ENCODE measurements at places on chromosomes 6 and 20.

DNA sequence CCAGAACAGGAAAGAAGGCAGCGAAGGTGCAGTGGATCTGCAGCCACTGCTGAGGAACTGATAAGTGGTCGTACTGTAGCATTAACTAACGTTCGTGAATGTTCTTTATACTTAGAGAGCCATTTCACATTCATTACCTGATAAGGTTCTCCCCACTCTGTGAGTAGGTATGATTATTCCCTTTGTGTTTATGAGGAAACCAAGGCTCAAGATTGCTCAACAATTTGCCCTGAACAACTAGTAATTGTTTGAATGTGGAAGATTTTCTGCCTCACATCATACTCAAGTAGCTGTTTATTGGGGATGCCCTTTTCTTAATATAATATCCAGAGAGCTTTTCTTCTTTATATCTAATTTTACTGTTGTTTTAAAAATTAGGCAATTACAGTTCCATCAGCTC is 24.9 kb upstream of the ELOVL5 start:
- no peak for DNase-seq

GRCh38 chr6:43710576-43710975 is 23.0 kb upstream of the MRPS18A start:
- no peak for DNase-seq

DNA sequence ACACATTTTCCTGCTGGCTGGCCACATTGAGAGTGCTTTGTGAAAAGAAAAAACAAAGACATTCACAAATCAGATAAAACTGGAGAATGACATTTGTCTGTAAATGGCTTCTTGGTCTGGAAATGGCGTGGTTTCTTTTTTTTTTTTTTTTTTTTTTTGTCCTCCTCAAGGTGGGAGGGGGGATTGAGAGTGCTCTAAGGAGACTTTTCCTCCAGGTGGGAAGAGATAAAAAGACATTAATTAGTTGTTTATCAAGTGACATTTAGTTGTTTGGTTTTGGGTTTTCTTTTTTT is 40.4 kb downstream of the GNAS start:
- DNase-seq = no peak

- no peak for DNase-seq
Measured at GRCh38 chr6:5619249-5619648, 357.9 kb downstream of the FARS2 start.

DNA sequence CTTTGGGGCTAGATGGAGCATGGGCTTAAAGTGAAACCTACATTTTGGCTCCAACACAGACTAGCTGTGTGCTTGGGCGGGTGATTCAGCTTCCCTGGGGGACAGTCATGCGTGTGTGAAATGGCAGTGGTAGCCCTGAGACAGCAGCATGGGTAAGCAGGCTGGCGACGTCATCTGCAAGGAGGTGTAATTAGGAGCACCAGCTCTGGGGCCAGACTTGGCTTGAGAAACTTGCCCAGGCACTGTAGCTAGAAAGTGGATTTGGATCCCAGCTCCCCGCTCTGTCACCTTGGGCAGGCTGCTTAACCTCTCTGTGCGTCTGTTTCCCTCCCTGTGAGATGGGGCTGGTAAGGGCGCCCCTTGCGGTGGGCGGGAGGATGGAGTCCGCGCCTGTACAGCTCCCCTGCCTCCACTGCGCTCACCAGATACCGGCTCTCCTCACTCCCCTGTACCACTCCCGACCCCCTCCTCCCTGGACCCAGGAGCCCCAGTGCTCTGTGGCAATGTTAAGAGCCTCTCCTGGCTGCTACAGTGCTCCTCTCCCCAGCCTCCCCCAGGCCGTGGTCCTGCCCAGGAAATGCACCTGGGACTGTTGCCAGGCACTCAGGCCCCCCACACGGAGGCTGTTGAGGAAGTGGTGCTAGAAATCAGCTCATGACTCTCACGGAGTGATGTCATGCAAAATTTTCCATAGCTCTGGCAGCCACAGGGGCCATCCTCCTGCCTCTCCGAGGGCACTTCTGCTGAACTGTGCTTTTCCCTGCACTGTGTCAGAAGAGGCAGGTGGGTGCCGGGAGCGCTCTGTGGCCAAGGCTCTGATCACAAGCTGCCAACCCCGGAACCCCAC is 44.6 kb downstream of the SYNJ2 start:
- peak; percentile 89 for DNase-seq

DNA sequence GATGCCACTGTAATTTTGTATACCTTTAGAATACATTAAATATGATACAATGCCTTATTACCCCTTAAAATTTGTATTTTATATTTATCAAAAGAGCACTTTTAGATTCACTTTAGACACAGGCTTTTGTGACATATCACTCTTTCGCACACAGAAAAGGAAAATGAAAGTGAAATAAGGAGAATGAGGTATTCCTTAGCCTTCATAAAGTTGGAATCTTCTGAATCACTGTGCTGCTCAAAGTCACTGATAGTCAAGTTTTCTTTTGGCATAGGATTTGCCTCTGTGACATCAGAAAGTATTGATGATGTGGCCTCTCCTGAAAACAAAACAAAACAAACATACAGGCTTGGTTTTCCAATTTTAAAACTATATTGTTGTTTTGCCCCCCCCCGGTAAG is 1097.1 kb downstream of the KIF16B start:
- no peak for DNase-seq

DNA sequence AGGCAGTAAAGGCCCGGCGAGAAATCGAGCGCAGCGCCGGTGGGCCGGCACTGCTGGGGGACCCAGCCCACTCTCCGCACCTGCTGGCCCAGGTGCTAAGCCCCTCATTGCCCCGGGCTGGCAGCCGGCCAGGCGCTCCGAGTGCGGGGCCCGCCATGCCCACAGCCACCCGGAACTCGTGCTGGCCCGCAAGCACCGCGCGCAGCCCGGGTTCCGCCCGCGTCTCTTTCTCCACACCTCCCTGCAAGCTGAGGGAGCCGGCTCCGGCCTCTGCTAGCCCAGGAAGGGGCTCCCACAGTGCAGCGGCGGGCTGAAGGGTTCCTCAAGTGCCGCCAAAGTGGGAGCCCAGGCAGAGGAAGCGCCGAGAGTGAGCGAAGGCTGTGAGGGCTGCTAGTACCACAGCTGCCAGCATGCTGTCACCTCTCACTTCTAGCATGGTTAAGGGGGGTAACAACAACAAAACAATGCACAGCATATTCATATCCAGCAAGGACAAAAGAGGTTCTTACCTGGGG is 11.3 kb upstream of the GMPR start:
- DNase-seq = no peak

DNA sequence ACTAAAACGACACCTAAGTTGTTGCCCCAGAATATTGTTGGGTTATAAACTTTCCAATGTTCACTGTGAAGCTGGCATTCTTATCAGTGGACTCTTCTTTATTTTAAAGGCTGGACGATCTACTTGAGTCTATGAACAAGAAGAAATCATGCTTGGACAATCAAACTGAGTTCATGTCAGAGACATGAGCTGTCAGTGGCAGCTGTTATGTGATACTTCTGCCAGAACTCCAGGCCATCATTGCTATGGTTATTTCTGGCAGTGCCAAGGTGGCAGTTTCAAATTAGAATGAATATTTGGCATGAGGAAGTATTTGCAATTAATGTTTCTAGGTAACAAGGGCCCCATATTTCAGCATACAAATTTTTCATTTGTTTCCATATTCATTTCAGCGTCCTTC is 417.3 kb downstream of the LMBRD1 start:
- no peak for DNase-seq

DNA sequence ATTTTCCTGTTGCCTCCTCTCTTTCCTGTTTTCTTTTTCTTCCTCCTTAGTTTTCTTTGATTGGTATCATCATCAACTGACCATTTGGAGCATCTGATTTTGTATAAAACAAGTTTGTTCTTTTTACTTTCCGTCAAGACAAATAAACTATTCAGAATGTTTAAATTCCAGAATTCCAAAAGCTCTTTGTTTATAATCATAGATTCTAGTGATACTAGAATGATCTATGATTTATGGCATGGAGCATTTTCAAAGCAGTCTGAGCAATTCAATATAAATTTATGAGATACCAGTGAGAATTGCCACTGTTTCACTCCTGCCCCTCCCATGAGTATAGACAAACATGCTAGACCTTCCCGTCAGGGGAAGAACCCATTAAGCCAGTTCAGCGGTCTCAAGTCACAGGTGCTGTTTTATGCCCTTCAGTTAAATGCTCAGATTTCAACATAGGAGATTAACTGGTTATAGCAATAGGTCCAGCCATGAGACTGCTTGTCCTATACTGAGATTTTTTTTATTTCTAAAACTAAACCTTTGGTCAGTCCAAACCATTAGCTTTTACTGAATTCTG is 60.7 kb downstream of the GRIK2 start:
- DNase-seq = no peak

- no peak for DNase-seq
Measured at GRCh38 chr6:122571888-122572287, 38.3 kb upstream of the PKIB start.

DNA sequence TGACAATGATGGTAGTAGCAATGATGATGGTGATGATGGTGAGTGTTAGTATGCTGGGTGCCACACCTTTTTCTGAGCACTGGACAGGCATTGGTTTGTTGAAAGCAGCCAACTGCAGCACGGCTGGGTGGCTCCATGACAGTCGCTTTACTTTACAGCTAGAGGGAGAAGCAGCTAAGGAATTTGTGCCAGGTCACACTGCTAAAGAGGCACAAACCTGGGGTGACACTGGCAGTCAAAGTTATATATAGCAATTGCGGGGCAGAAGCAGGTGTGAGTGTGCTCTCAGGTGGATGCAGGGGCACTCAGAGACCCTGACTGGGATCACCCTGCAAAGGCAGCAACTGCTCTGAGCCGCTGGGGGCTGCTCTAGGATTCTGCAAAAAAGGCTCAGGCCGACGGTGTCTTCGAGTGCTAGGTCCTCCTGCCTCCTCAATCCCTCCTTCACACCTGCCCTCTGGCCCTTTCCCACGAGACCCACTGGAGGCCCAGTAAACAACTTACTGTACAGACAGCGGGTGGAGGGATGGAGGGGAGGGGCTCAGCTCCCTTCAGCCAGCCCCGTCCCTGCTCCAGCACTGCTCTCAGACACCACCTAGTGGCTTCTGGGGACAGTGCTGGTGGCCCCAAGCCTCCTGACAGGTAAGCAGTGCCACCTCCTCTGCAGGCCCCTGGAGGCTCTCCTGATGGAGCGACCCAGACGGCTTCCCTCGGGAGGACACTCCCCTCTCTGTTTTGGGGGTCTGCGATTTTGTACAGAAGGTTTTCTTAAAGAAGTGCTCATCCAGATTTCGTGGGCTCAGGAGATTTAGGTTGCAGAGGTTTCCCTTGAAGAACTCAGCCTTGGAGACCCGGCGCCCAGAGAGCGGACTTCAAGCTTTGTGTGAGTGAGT is 4.4 kb upstream of the RPS21 start:
- no peak for DNase-seq

- DNase-seq = no peak
Measured at GRCh38 chr20:62363920-62364851, 2.9 kb downstream of the LAMA5 start.

DNA sequence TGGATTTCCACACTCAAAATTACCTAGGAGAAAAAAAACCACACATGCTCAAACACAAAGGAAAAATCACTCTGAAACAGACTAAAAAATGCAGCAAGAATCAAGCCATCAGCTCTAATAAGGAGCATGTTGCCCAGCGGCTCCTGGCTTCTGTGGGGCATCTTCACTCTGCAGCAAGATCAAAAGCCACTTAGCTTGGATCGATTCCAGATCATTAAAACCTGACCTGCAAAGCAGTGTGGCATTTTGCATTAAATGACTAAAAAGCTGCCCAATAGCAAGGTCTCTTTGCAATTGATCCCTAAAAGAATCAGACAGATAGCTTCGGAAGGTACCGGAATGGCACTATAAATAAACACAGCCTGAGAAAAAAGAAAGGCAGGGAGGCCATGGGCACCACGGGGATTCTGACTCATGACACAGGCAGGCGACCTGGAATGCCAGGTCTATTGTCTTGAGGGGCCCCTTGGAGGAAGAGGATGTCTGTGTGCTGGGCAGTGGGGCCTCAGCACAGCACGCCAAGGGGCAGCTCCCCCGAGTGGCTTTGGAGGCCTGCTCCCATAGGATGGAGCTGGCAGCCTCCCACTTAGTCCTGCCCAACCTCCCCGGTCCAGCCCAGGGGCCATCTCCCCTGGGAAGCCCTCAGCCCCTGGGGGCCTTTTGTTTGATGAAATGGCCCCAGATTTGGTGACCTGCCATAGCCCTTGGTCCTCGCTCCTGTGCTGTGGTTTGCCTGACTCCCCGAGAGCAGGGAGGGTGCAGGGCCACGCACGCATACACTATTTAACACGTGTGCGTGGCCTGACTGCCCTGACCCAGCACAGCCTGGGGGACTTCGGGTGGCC is 7.6 kb downstream of the LEMD2 start:
- DNase-seq = no peak

- no peak for DNase-seq
Measured at GRCh38 chr20:11430652-11431051, 487.0 kb upstream of the BTBD3 start.

DNA sequence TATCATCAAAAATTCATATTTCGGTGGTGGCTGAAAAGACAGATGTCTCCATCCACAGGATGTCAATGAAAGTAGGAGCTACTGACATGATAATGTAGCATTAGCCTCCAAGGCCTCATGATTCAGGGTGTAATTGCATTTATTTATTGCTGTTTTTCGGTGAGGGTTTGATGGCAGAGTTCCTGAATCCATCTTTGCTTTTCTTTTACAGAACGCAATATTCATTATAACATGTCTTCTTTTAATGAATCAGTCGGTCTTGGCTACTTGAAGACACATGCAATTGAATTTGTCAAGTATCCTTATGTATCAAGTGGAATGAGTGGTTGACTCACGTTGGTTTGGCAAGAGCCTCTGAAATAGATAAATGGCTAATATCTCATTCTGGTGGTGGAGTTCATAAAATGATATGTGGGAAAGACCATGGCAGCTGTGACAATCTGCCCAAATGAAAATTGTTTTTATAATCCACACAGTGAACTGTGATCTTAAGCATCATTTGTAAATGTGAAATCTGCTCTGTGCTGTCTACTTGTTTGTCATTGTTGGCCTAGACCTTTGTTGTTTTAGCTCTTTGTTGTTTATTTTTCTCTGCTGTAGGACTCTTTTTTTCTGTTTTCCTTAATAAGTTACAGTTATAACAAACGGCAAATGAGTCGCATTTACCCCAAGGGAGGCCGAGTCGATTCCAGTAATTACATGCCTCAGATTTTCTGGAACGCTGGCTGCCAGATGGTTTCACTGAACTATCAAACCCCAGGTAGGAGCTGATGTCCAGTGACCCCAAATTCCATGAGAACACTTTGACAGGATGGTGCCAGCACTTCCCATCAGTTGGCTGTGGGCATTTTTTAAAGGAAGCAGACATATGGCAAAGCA is 105.7 kb upstream of the LAMP5 start:
- DNase-seq = no peak

DNA sequence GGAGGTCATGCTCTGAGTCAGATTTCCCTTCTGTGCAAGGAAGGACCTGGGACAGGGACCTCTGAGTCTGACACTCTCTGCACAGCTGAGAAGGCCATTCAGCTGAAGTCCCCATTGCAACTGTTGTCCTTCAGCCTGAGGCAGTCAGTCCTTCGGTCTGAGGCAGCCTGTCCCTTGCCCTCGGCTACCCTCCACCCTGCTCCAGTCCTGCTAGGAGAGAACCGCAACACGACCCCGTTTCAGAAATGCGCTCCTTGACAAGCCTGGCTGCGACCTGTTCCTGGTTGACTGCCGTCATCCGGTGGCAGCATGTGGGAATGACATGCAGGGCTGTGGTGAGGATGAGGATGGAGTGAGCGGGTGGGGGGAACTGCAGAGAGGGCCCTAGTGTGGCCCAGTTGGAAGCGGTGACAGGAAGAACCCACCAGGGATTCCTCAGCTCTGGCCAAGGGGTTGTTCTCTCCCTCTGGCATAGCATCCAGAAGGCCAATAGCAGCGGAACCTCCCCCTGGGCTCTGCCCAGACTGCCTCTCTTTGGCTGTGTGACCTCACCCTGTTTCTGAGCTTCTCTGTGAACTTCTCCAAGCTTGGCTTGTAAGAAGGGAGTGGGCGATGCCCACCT is 40.3 kb upstream of the ANGPT4 start:
- DNase-seq = peak; percentile 45

Measured in hindlimb muscle (tissue), 1 donor.